GM18507 (cell line): ENCODE measurements at places on chromosomes 11 and 22.

GRCh38 chr22:34333285-34333684, 413.0 kb upstream of the LARGE1 start:
- DNase-seq: no peak

- DNase-seq: no peak
Observed at GRCh38 chr11:102608699-102609098, 16.4 kb downstream of the MMP20 start.

GRCh38 chr11:11070976-11071375, 213.1 kb upstream of the ZBED5 start:
- DNase-seq: no peak

GRCh38 chr22:24703101-24703500, 71.4 kb downstream of the PIWIL3 start:
- DNase-seq: no peak

GRCh38 chr11:67271541-67272284, 5.4 kb downstream of the GRK2 start:
- no peak for DNase-seq

DNA sequence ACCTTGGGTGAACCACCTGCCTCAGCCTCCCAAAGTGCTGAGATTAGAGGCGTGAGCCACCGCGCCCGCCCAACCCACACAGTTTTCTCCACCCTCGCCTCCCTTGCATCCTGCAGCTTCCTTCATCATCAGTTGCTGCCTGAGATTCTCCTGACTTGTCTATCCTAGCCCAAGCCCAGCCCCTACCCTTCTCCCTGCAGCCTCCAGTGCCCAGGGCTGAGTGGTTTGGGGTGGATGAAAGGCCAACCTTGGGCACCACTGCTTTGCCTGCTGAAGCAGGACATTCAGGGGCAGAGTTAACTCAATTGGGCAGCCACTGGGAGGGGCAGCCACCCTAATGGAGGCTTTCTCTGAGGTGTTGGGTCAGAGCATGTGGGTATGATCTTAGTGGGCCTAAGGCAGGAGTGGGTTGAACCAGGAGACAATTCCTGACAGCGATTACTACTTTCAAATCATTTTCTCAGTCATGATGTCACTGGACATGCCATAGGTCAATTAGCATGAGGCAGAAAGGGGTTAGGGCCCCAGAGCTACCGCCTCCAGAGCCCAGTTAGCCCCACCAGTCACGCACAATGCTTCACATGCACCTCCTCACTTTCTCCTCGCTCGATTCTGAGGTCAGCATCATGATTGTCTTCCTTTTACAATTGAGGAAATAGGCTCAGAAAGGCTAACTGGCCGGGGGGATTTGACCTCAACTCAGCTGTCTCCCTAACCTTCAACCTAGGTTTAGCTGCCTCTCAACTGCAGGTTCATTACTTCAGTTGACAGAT, 1.0 kb upstream of the FKBP2 start:
- no peak for DNase-seq

- no peak for DNase-seq
Observed at GRCh38 chr11:81444297-81444696, 1289.4 kb downstream of the FAM181B start.
